Stimulated activated CD4-positive, alpha-beta T cell treated with anti-CD3 and anti-CD28 coated beads, Interleukin-2, amount 100 ng/mL, for 48 hours (primary cell): ENCODE measurements at places on chromosomes 16 and 17.

DNA sequence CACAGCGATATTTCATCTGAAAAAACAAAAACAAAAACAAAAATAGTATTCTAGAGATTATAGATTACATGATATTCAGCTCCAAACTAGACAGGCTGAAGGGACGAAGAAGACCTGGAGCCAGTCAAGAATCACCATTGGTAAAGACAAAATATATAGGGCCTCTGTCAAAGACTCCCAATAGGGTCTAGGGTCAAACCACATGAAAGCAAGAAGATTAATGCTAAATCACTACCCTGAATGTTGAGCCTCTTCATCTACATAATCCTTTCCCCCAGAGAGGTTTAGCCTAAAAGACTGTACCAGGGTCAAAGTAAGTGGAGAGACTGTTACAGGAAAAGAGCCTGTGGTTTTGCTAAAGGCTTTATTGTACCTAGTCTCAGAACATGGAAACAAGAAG, 10.8 kb upstream of the NME1 start:
- no peak for DNase-seq

- DNase-seq: no peak
Measured at GRCh38 chr16:65672960-65673359, 551.1 kb upstream of the CDH11 start.

- no peak for DNase-seq
Measured at GRCh38 chr16:83813823-83814658, 6.3 kb downstream of the HSBP1 start.

DNA sequence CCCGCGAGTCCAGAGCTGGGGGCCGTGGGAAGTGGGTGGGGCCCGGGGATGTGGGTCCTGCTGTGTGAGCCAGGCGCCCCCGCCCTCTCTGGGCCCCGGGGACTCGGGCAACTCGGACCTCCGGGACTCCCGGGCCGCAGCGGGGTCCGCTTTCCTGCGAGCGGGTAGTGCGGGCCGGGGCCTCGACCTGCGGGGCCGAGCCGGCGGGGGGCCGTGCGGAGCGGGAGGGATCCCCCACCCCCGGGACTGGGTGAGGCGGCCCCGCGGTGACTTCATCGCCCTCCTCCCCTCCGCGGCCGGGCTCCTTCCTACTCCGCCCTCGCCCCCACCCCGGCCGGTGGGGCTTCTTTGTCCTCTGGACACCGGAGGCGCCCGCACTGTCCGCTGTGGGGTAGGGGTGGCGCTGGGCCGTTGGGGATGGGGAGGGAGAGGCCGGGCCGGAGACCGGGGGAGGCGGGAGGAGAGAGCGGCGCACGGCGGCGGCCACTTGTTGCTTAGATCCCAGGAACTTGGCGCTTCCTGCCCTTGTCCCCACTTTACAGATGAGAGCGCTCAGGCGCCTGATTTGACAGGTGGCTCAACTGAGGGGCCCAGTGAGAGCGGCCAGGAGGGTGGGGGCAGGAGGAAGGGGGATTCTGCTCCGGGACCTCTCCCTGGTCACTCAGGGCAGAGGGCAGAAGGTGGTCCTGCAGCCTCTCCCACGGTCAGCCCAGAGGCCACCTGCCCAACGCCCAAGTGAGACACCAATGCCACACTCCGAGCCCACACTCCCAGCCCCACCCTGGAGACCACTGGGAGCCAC, 874 bp downstream of the CMTM3 start:
- peak; percentile 25 for DNase-seq

DNA sequence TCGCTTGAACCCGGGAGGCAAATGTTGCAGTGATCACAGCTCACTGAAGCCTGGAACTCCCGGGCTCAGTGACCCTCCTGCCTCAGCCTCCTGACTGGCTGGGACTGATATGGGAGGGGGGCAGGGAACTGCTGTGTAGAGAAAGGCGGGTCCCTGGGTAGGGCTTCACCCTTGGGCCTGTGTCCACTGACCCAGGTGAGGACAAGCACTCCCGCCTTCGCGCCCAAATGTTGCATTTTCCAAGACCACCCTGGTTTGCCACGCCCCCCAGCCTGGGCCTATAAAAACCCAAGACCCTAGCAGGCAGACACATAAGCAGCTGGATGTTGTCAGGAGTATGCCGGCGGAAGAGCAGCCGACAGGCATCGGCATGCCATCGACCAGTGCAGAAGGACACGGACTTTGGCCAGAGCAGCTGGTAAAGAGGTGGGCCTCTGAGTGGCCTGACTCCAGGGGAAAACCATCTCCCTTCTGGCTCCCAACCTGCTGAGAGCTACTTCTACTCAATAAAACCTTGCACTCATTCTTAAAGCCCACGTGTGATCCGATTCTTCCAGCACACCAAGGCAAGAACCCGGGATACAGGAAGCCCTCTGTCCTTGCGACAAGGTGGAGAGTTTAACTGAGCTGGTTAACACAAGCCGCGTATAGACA, 19.1 kb downstream of the SMYD4 start:
- DNase-seq: no peak

DNA sequence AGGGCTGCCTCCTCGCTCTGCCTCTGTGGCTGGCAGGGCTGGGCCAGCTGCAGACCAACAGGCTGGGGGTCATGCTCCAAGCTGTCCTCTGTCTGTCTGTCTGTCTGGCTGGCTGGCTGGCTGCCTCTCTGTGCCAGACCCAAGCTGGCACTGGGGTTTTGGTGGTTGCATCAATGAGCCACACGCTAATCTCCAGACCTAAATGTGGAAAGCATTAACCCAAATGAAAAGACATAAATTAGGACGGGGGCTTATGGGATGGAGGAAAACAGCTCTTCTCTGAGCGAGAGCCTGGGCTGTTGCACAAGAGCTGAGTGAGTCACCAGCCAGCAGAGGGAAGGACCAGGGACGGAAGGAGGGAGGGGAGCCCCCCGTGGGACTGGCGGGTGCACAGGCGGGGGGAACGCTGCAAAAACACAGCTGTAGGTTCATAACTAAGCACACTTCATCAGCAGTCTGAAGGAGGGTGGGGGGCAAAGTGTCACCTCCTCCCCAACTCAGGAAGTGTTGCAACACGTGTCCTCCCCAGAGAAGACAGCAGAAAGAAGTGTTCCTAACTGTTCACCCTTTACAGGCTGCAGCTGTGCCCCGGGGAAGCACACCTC, 83.4 kb downstream of the GAS7 start:
- DNase-seq: no peak
